ENCODE measurements at places on chromosomes 6 and 20. TPM values are rescaled to one million over a fixed set of nuclear protein-coding genes. Genes with fewer than 3 reads are reported as not detected.
A peak's percentile ranks its signal among the peaks of the same experiment; 100 is the strongest.

Gene IRF4
- total RNA-seq: 0.71 TPM

Gene PRDM13
- not detected for total RNA-seq

Gene SLC25A27
- total RNA-seq: 33.3 TPM

Gene VPS52
- 61.9 TPM for total RNA-seq

Gene C6orf58
- not detected for total RNA-seq

Gene LCA5
- 4.3 TPM for total RNA-seq

Gene OR2J2
- not detected for total RNA-seq

GRCh38 chr6:50007819-50008218 is 14.0 kb downstream of the DEFB110 start:
- H3K4me3 ChIP-seq: no peak overlapping the region
- no peak overlapping the region for H3K27ac ChIP-seq
- no peaks in the 10 kb centered on the region for H3K36me3 ChIP-seq
- H3K4me1 ChIP-seq: no peaks in the 10 kb centered on the region

GRCh38 chr6:15114061-15114460 is 131.8 kb upstream of the JARID2 start:
- no peak overlapping the region for H3K4me3 ChIP-seq
- DNase-seq: no peak
- no peaks in the 10 kb centered on the region for H3K36me3 ChIP-seq
- H3K27ac ChIP-seq: no peak overlapping the region
- no peaks in the 10 kb centered on the region for H3K27me3 ChIP-seq
- H3K4me1 ChIP-seq: no peaks in the 10 kb centered on the region

DNA sequence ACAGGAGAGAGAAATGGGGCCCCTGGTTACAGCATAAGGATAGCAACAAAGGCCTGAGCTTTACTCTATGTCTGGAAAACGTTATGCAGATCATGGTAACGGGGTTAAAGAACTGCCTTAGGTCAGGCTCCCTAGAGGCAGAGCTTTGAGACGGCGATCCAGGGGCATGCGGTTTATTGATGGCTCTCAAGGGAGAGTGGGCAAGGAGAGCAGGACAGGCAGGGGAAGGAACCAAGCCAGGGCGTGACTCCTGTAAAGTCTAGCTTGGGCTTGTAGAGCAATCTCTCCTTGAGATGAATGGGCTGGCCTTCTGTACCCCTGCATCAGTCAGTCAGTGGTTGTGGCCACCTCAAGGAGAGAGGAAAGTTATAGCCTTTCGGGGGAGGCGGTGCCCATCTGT is 12.5 kb upstream of the FERMT1 start:
- H3K27me3 ChIP-seq: no peaks in the 10 kb centered on the region
- H3K4me1 ChIP-seq: no peaks in the 10 kb centered on the region
- DNase-seq: no peak

GRCh38 chr6:34068462-34069044 is 77.3 kb downstream of the GRM4 start:
- no peaks in the 10 kb centered on the region for H3K27me3 ChIP-seq
- no peak for DNase-seq
- no peaks in the 10 kb centered on the region for H3K4me1 ChIP-seq
- no peak overlapping the region for H3K4me3 ChIP-seq
- no peak overlapping the region for H3K27ac ChIP-seq

DNA sequence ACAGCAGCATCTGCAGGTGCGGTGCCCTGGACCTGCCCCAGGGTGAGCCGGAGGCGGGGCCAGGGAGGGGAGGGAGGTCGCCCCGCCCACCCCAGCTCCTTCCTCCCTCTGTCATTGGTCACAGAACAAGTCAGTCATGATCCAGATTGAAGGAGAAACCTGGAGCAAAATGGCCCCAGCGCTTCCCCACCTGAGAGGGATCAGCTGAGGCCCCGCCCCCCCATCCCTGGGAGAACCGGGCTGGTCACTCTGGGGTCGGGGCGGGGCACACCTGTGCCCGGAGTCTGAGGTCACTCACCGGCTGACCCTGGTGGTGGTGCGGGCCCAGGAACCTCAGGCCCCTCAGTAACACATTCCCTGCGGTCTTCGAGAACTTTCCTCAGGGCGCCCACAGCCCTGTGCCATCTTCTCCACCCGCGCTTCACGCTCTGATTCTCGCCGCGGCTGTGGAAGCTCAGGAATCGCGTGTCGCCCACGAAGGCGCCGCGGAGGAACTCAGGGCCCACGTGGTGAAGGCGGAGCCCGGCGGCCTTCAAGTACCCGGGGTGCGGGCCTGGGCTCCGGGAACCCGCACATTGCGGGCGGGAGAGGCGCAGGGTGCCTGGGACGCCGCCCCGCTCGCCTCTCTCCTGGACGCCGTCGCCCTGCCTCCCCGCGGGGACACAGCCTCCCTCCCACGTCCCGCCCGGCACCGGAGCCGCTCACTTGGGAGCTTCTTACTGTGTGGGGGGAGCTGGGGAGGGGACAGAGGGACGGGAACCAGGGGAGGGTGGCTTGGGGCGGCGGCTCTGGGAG is 36.4 kb upstream of the HLA-C start:
- H3K27ac ChIP-seq: no peak overlapping the region
- H3K4me3 ChIP-seq: no peak overlapping the region
- H3K36me3 ChIP-seq: no peaks in the 10 kb centered on the region
- no peaks in the 10 kb centered on the region for H3K4me1 ChIP-seq
- peaks cover 30% of the 10 kb centered on the region for H3K27me3 ChIP-seq
- DNase-seq: peak; percentile 20

DNA sequence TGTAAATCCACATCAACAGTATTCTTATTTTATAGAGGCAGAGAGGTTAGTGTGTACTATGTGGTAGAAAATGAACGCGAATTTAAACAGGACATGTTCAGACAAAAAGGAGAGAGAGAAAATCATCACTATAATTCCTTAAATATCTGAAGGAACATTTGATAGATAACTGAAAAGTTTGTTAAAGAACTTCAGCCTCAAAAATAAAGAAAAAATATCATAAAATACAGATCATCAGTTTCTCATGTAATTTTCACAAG is 169.2 kb downstream of the PTPRK start:
- H3K27ac ChIP-seq: no peak overlapping the region
- H3K4me3 ChIP-seq: no peak overlapping the region
- DNase-seq: no peak
- no peaks in the 10 kb centered on the region for H3K4me1 ChIP-seq
- no peaks in the 10 kb centered on the region for H3K36me3 ChIP-seq

DNA sequence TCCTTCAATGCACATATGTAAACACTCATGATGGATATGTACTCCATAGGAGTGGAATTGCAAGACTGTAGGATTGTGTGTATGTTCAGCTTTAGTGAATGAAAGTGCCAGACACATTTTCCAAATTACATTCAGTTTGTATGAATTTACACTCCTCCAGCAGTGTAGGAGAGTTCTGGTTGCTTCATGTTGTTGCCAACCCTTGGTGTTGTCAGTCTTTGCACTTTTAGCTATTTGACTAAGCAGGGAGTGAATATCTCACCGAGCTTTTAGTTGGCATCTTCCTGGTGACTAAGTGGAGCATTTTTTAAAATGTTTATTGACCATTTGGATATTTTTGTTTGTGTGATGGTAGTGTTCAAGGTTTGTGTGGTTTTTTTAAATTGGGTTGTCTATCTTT is 23.9 kb downstream of the NKX2-4 start:
- H3K4me1 ChIP-seq: peaks cover 3% of the 10 kb centered on the region
- DNase-seq: no peak
- no peak overlapping the region for H3K4me3 ChIP-seq
- no peak overlapping the region for H3K27ac ChIP-seq

DNA sequence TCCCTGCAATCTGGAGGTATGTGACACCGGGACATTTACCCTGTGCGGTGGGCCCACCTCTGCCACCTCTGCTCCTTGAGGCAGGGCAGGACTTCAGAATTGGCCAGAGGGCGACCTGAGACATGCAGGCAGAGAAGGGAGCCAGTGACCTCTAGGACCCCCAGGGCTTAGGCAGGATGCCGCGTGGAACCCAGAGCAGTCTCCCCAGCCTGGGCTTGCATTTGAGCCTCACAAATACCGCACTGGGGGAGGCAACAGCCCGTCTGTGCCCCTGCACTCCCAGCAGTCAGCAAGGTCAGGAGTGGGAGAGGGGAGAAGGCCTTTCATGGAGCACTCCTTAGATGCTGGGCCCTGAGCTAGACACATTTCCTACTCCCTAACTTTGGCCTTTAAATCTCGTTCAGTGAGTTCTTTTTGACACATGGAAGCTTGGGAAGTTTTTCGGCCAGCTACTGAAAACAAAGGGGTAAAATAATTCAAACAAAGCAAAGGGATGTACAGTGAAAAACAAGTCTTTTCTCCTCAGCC is 41.7 kb downstream of the C20orf203 start:
- H3K4me1 ChIP-seq: peaks cover 22% of the 10 kb centered on the region
- no peaks in the 10 kb centered on the region for H3K27me3 ChIP-seq
- no peak overlapping the region for H3K27ac ChIP-seq
- H3K36me3 ChIP-seq: no peaks in the 10 kb centered on the region
- DNase-seq: no peak
- no peak overlapping the region for H3K4me3 ChIP-seq

DNA sequence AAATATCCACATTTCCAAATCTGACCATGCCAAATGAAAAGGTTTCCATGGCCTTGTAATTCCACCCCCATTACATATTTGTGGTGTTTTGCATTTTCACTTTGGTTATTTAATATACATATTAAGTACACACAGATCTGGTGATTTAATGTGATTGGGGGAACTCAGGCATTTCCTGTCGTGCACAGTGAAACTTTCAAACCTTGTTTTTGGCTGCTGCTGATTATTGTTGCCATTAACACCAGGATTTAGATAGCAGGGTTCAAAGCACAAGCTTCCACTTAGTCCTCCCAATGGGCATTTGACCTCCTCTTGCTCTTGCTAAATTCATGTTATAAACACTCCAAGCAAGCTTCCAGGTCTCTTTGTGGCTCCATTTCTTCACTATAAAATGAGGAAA is 166.5 kb downstream of the SOBP start:
- H3K4me1 ChIP-seq: peaks cover 11% of the 10 kb centered on the region
- H3K27me3 ChIP-seq: no peaks in the 10 kb centered on the region
- H3K27ac ChIP-seq: no peak overlapping the region
- H3K4me3 ChIP-seq: no peak overlapping the region

DNA sequence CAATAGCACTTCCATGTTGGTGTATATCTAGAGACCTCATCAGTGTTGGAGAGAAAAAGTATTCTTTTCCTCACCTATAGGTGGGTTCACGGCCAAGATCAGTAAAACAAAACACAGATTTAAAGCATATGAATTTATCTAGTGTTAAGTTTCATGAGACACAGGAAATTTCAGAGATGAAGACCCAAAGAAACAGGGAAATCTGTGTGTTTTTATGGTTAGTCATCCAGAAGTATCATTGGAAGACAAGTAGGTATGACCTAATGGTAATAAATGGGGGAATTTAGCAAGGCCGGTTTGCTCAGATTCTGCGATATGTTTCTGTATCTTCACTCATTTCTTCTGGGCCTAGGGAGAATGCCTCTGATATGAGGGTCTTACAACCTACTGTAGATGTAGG is 419.6 kb upstream of the MARCKS start:
- no peaks in the 10 kb centered on the region for H3K36me3 ChIP-seq
- no peak overlapping the region for H3K4me3 ChIP-seq
- H3K27me3 ChIP-seq: no peaks in the 10 kb centered on the region
- peaks cover 5% of the 10 kb centered on the region for H3K4me1 ChIP-seq

DNA sequence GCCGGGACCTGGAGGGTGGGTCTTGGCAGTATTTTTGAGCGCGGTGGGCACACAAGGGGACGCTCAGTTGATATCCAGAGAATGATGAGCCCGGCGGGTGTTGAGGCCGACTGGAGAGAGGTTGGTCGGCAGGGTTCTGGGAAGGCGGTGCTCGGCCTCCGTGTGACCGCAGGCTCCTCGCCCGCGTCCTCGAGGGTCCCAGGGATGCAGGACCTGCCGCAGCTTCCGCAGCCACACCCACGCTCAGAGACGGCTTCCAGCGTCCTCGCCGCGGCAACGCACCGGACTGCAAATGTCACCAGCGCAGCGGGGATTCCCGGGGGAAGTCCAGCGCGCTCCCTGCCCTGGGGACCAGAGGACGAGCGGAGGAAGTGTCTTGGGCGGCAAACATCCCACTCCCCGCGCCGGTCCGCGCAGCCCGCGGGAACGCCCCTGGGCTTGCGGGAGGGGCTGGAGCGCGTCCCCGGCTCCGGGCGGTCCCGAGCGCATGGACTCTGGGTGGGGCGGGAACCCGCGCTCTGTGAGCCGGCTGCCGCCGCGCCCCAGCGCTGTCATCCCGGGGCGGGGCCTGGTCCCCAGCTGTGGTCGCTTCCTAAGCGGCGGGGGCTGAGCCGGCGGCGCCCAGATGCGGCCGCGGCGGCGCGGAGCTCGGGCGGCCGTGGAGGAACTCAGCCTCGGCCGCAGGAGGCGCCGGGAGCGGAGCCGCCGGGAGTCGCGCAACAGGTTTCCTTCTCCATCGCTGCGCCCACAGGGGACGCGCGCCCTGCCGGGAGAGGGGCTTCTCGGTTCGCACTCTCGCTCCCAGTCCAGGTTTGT is at the start of gene STX11:
Gene STX11, plus strand, starts transcription at position 624 of the 816 bp plus-strand sequence. CDS start 36,111 bp downstream, outside the sequence.
- no peaks in the 10 kb centered on the region for H3K36me3 ChIP-seq
- H3K4me3 ChIP-seq: peak within 1 kb of the TSS; percentile 22
- H3K27me3 ChIP-seq: no peaks in the 10 kb centered on the region
- peak; percentile 60 for DNase-seq
- H3K4me1 ChIP-seq: no peaks in the 10 kb centered on the region
- peak within 1 kb of the TSS; percentile 77 for H3K27ac ChIP-seq

DNA sequence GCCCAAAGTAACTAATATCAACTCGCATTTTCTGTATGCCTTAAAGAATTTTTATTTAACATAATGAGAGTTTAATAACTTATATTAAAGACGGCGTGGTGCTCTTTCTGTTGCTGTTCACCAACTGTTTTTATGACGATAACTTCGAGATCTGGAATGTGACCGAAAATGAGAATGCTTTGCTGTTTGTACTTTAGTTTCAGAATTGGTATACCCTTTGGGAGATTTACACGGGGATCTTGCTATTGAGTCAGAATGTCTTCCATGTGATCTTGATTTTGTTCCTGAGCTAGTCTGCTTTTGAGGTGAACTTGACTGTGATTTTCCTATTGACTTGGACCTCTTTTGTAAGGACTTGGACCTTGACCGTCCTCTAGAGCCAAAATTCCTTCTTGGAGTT is 17.9 kb downstream of the PNRC1 start:
- no peak overlapping the region for H3K27ac ChIP-seq
- H3K4me3 ChIP-seq: no peak overlapping the region
- no peaks in the 10 kb centered on the region for H3K36me3 ChIP-seq
- no peaks in the 10 kb centered on the region for H3K27me3 ChIP-seq
- no peaks in the 10 kb centered on the region for H3K4me1 ChIP-seq

- peak; percentile 90 for DNase-seq
- no peak overlapping the region for H3K4me3 ChIP-seq
- H3K27me3 ChIP-seq: no peaks in the 10 kb centered on the region
- H3K4me1 ChIP-seq: no peaks in the 10 kb centered on the region
- no peak overlapping the region for H3K27ac ChIP-seq
- H3K36me3 ChIP-seq: no peaks in the 10 kb centered on the region
Measured at GRCh38 chr6:170438402-170438753, 114.7 kb downstream of the PSMB1 start.

- H3K27me3 ChIP-seq: no peaks in the 10 kb centered on the region
- H3K27ac ChIP-seq: no peak overlapping the region
- no peak for DNase-seq
Measured at GRCh38 chr6:35152067-35152707, 11.0 kb upstream of the TCP11 start.

- no peaks in the 10 kb centered on the region for H3K36me3 ChIP-seq
- H3K4me3 ChIP-seq: no peak overlapping the region
- no peak for DNase-seq
- H3K27me3 ChIP-seq: no peaks in the 10 kb centered on the region
Measured at GRCh38 chr6:67680297-67680932, 954.7 kb upstream of the ADGRB3 start.

Data from adrenal gland (tissue), 19 donors.